ENCODE measurements at places on chromosomes 3 and 15.

- DNase-seq, result no peak
Measured at GRCh38 chr3:127457094-127457475, 133.4 kb downstream of the TPRA1 start.

GRCh38 chr15:31869686-31870307 is 160.5 kb upstream of the CHRNA7 start:
- DNase-seq, result no peak

DNA sequence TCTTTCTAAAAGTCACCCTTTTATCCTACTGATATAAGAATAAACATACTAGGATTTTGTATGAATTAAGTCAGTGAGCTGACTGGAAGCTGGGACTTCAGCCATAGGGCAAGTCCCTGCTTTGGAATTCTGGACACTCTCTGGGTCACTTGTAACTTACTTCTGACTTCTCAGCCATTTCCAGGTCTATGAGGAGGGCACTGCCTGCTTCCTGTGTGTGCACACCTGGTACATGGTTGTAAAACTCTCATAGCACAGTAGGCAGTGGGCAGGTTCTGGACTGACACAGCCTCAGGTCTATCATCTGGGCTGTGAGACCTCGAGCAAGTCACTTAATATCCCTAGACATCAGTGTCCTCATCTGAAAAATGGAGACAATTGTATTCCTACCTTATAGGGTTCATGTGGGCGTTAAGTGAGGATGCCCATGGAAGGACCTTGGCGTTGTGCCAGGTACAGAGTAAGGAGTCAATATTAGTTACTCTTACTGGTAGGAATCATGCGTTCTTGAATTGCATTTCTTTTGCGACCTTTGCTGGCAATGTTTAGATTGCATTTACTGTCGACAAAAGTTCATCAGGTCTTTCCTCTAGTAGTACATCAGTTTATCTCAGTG is 27.5 kb upstream of the TGM5 start:
- no peak for DNase-seq

- no peak for DNase-seq
Measured at GRCh38 chr3:131361464-131362421, 19.8 kb upstream of the NUDT16 start.

GRCh38 chr15:36617529-36618196 is 38.2 kb downstream of the CDIN1 start:
- DNase-seq, result no peak

GRCh38 chr3:138786788-138787271 is 47.9 kb downstream of the PIK3CB start:
- peak; percentile 26 for DNase-seq

- peak; percentile 37 for DNase-seq
Measured at GRCh38 chr15:36965570-36966342, 134.6 kb downstream of the MEIS2 start.

DNA sequence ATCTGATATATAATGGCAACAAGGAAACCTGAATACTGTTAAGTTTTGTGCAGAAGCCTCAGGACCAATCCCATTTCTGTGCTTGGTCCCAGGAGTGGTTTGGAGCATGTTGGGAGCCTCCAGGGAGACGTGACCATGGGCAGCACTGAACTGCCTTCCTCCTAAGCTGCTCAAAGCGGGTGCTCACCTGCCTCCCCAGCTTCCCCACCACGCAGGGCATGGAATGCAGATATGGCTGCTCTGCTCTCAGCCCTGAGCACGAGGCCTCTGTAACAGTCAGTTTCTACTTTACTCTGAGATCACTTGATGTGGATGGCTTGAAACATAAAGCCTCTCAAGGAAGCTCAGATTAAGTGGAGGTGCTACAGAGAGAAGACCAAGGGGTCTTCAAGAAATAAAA is 49.3 kb downstream of the MESD start:
- DNase-seq, result no peak

- no peak for DNase-seq
Measured at GRCh38 chr3:124272605-124273151, 280.8 kb upstream of the ROPN1 start.

DNA sequence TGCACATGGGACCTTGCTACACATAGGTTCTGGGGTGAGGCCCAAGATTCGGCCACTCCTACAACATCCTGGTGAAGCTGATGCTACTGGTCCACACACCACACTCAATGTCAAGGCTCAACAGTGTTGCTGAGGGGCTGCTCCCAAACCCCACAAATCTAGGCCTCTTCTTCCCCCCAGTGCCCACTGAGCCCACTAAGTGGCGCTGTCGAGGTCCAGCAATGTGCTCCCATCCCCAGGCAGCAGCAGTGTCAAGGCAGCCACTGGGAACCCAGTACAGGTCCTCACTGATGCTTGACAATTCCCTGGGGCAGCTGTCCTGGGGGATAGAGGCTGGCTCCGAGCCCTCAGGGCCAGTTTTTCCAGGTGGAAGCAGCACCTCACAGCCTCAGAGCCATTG is 21.5 kb downstream of the SCN5A start:
- no peak for DNase-seq

DNA sequence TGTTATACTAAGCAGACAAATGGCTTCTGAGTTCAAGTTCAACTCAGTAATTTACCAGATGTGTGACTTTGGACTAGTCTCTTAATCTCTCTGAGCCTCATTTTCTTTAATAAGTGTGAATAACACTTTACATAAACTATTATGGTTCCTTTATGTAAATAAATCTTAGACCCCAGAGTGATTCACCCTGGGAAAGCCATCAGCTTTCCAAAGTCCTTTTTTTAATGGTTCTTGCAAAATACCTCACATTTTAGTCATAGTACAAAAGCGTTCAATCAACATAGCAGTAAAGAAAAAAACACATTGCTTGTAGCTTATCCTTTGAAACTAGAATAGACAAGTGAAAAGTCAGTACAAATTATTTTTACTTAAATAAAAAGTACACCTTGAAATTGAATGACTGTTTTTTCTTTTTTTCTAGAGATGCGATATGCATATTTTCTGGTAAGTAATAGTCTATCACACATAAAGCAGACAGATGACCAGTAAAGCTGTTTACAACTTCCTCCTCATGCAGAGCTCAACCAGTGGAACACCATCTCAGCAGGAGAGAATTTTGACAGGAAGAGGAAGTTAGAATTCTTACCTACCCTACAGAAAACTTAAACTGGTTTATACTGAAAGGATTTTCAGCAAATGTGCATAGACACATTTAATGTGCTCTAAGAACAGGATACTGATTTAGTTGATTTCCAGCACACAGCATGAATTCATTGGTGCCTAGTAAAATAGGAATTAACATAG is 123.0 kb upstream of the AGBL1 start:
- peak; percentile 15 for DNase-seq

GRCh38 chr15:66838671-66839239 is 136.7 kb downstream of the SMAD6 start:
- no peak for DNase-seq

- DNase-seq, result no peak
Measured at GRCh38 chr15:76988867-76989780, 5.8 kb upstream of the PSTPIP1 start.

- no peak for DNase-seq
Measured at GRCh38 chr3:129107793-129108192, 13.8 kb downstream of the RAB43 start.

- no peak for DNase-seq
Measured at GRCh38 chr3:154668835-154669234, 238.8 kb upstream of the GPR149 start.

DNA sequence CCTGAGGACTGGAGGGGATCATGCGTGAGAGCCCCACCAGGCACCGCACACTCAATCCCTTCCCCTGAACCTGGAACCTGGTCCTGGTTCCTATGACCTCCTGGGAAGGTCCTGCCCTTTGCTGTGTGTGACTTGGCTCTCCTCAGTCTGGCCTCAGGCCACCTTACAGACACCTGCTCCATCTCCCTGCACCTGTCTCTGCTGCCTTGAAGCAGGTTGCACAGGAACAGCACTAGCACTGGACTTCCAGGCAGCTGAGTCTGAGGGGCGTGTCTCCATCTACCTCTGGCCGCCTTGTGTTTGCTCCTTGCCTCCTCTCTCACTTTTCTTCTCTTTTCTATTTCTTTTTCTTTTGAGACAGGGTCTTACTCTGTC is 15.4 kb downstream of the PSTPIP1 start:
- DNase-seq, result no peak

DNA sequence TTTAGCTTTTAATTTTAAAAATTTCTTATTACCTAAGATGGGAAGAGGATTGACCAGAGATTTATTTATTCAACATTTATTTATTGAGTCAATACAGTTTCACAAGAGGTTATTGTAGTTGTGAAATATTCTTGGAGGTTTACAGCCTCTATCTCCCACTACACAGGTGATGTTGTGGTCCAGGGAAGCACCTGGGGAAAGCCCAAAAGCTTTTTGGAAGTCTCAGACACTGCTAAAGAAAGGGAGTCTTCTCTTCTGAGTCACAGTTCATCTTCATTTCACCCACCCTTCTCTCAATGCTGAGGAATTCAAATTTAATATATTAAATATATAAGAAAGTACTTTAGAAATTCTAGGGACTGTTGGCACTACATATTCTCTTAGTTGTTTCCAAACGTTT is 41.8 kb downstream of the SERPINI1 start:
- DNase-seq, result no peak

- DNase-seq, result no peak
Measured at GRCh38 chr15:68653031-68653635, 74.3 kb downstream of the CORO2B start.

DNA sequence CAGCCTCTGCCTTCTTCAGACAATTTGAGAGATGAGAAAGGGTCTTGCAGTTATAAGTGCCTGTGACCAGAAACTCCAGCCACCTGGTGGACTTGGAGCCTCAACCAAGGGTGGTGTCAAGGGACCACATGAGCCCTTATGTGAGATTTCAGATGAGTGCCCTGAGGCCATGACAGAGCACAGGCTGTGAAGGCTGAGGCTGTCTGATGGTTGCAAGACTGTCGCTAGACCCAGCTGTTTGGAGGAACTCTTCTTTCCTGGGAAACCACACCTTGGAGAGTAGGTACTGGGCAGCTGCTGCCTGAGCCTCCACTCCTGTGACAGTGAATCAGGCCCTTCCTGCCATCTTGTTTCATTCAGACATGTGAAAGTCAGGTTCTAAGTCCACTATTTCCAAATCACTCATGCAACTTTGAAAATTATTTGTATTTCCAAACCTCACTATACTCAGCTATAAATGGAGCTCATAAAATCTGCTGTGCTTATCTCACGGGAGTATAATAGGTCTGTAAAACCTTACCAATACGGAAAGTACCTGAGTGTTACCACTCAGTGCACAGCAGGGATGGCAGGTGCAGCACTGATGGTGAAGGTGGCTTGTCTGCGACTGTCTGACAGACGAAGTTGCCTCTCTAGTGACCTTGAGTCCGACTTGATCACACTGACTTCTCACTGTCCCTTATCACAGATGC is 99.4 kb downstream of the RPL39L start:
- DNase-seq, result no peak

GRCh38 chr3:123694366-123695087 is 109.7 kb upstream of the HACD2 start:
- no peak for DNase-seq

GRCh38 chr3:3577823-3578222 is 221.4 kb upstream of the LRRN1 start:
- no peak for DNase-seq

GRCh38 chr3:53495146-53495519 is 722 bp downstream of the CACNA1D start:
- no peak for DNase-seq

DNA sequence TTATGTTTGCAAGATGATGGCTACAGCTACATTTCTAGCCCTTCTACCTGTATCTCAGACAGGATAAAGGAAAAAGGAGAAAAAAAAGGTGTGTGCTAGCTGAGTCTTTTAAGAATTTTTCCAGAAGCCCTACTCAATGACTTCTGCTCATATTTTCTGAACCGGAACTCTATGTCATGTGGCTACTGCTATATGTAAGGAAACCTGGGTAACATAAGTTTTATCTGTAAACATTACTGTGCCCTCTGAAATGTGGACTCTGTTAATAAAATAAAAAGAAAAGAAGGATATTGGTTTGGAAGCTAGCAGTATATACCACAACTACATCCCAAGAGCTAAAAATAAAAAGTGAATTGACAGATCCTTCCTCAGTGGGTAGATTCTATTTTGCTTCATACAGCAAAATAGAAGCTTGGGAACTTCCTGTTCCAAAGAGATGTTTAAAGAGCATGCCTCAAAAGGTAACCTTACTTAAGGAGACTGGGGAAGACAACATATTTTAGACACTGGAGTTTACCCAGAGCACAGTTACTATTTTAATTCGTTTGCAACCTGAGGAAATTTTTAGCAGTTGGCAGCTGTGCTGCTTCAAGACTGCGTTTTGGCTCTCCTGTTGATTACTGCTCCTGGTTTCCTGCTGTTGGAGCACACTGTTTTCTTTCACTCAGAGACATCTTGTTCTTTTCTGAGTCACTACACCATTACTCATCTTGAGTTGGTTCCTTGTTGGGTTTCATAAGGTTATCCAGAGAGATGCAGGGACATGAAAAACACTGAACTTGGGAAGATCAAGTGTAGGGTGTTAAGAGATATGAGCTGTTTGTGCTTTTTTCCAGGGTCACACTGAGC is 280.7 kb downstream of the NFKBIZ start:
- peak; percentile 19 for DNase-seq

GRCh38 chr3:15795651-15796308 is 2.0 kb downstream of the ANKRD28 start:
- peak; percentile 66 for DNase-seq

- no peak for DNase-seq
Measured at GRCh38 chr3:139679220-139679775, 1.5 kb upstream of the NMNAT3 start.

DNA sequence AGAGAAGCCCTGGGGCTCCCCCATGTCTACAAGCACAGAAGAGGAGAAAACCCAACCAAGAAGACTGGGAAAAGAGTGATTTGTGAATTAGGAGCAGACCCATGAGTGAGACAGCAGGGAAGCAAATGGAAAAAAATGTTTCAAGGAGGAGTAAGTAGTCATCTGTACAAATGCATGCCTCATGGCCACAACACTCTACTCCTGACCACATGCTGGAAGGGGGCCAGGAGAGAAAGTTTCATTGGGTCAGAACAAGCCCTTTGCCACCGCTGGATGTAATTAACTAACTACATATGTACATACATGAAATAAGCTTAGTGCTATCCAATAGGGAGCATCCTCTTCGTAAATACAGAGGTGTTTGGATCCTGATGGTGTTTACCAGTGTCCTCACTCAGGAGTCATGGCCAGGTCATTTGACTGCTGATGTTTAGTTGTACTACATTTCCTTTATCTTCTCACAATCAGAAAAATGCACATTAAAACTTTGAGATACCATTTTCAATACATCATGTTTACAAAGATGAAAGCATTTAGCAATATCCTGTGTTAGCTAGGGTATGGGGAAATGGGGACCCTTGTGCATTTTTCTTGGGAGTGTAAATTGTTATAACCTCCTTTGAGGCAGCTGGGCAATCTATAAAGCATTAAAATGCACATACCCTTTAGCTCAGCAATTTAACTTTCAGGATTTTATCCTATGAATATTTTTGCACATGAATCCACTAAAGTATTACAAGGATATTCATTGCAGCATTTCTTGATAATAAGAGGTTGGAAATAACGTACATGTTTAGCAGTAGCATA is 27.1 kb downstream of the CLRN1 start:
- DNase-seq, result peak; percentile 86

DNA sequence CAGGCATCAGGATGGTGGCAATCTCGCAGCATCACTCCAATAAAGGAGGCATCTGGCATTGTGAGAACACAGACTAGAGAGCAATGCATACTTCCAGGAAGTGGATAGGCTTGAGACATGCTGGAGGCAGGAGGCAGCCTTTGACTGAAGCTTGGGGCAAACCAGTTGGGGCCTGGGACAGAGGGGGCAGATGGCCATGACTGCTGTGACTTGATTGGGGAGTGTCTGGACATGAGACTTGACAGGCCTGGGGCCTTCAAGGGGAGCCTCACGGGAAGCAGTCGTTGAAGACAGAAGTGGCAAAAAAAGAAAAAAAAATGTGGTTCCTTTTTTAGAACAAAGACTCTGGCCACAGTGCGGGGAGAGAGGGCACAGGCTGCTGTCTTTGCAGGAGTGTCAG is 44.7 kb upstream of the CHRNA7 start:
- no peak for DNase-seq
